ENCODE measurements at places on chromosomes 16 and 17.

DNA sequence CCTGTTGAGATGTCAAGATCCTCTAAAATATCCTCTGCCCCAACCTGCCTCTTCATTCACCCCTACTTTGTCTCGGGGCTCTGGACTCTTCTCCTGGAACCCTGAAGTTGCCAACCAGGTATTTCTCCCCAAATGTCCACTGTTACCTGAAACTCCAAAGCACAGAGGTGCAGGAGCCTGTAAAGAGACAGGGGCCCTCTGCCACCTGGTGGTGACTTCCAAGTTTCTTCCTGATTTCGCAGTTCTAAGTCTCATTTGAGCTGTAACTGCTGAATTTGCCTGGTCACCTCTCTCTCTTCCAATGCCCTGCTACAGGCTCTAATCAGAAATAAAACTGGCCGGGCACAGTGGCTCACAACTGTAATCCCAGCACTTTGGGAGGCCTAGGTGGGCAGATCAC, 77.1 kb upstream of the RCVRN start:
- DNase-seq, result no peak

- DNase-seq, result no peak
These were observed 207.0 kb upstream of the CACNG3 start for GRCh38 chr16:24049113-24049512.

GRCh38 chr17:35477248-35477647, 28.7 kb upstream of the SLFN13 start:
- DNase-seq, result no peak

GRCh38 chr16:10817963-10818941, at the start of gene TVP23A:
Gene TVP23A (minus strand): TSS chr16:10818794. CDS start chr16:10818493, 301 bp downstream.
- no peak for DNase-seq

DNA sequence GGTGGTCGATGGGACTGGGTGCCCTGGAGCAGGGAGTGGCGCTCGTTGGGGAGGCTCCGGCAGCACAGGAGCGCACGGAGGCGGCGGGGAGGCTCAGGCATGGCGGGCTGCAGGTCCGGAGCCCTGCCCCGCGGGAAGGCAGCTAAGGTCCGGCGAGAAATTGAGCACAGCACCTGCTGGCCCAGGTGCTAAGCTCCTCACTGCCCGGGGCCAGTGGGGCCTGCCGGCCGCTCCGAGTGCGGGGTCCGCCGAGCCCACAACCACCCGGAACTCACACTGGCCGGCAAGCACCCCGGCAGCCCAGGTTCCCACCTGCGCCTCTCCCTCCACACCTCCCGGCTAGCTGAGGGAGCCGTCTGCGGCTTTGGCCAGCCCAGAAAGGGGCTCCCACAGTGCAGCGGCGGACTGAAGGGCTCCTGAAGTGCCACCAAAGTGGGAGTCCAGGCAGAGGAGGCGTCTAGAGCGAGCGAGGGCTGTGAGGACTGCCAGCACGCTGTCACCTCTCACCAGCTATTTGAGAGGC, 88.8 kb upstream of the EEF2KMT start:
- DNase-seq, result no peak

GRCh38 chr17:74465378-74466110, 890 bp upstream of the CD300A start:
- no peak for DNase-seq

- DNase-seq, result no peak
These were observed 16.9 kb upstream of the GLG1 start for GRCh38 chr16:74623839-74624235.

- no peak for DNase-seq
These were observed 1.4 kb downstream of the MEIOB start for GRCh38 chr16:1870365-1871082.

Measured in MM.1S (cell line).